Left ventricle myocardium superior (tissue), 1 donor: ENCODE measurements at places on chromosomes 13 and 19.
A peak's percentile ranks its signal among the peaks of the same experiment; 100 is the strongest.

DNA sequence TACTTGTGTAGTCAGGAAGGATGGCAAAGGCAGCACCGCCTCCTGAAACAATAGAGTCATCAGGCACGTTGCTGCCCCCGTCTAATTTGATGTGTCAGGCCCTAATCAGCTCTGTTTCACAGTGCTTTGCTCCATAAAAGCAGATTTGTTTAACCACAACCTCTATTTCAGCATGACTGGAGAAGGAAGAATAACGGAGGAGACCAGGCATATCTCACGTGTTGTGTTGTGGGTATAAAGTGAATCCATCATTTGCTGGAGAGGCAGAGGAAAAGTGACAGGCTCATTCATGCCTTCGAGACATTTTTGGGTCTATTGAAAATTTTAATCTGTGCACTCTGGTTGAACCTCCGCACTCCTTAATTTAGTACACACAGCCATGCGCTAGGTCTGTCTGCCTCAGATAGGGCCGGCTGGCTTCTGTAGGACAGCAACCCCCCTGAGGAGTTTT, 940.4 kb upstream of the SLC10A2 start:
- no peak for DNase-seq

- DNase-seq, result peak; percentile 37
Measured at GRCh38 chr13:102400675-102401145, 1.1 kb downstream of the FGF14 start.

DNA sequence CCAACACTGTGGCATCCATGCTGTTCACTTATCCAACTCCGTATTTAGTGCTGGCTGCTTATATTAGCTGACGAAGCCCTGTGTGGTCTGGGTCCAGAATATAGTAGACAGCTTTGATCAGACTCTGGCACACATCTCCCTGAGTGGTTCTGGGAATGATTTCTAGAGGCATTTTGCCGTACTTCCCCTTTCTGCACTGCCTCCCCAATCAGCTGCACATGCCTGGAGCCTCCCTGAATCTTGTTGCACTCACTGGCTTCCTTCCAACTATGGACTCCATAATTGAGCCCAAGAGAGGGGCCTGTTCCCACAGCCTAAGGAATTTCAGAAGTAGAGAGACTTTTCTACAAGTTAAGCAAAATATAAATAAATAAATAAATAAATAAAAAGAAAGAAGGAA, 30.4 kb upstream of the PCDH8 start:
- DNase-seq, result no peak

DNA sequence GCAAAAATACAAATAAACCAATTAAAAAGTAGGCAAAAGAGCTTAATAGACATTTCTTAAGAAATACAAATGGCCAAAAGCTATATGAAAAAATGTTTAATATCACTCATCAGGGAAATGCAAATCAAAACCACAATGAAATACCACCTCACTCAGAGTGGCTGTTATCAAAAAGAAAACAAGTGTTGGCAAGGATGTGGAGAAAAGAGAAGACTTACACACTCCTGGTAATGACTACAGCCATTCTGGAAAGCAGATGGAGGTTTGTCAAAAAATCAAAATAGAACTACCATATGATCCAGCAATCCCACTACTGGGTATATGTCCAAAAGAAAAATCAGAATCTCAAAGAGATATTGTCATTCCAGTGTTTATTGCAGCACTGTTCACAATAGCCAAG, 223.5 kb upstream of the SLC10A2 start:
- no peak for DNase-seq

GRCh38 chr13:66482836-66483235, 747.3 kb downstream of the PCDH9 start:
- DNase-seq, result no peak

GRCh38 chr19:33660410-33661124, 38.8 kb downstream of the CHST8 start:
- no peak for DNase-seq

DNA sequence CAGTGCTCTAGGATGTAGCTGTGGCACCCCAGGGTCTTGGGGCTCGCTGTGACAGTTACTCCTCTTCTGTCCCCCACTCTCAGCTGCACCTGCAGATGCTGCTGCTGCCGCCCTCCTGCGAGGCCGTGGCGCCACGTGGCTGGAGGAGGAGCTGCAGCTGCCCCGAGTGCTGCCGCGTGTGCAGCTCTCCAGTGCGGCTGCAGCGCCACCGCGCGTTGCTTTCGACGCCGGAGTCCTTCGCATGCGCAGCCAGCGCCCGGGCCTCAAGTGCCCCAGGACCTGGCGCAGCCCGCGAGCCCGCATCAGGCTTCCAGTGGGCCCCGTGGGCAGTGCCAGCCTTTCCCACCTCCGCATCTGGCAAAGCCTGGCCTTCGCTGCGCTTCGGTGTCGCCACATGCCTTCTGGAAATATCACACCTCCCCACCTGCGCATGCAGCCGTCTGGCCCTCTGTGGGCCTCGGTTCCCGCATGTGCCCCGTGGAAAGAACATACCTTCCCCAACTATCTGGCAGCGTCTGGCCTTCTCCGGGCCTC, 692 bp upstream of the ZNF580 start:
- DNase-seq, result peak; percentile 83

GRCh38 chr19:32652894-32653598, 21.9 kb downstream of the ANKRD27 start:
- peak; percentile 91 for DNase-seq

DNA sequence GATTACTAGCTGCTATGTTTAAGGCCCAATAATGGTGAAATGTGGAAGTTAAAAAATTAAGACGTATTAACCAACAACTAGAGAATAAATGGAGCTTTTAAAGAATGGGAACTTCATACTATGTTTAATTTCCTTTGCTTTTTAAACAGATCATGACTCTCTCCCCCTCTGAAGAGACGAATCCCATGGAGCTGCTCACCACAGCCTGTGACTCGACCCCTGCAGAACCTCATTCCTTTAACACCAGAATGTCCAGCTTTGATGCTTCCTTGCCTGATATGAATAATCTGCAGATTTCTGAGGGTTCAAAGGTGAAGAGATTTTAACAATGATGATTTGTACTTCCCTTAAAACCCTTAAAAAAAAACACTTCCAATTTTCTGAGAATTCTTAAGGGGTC, 53.0 kb downstream of the ZAR1L start:
- DNase-seq, result no peak

DNA sequence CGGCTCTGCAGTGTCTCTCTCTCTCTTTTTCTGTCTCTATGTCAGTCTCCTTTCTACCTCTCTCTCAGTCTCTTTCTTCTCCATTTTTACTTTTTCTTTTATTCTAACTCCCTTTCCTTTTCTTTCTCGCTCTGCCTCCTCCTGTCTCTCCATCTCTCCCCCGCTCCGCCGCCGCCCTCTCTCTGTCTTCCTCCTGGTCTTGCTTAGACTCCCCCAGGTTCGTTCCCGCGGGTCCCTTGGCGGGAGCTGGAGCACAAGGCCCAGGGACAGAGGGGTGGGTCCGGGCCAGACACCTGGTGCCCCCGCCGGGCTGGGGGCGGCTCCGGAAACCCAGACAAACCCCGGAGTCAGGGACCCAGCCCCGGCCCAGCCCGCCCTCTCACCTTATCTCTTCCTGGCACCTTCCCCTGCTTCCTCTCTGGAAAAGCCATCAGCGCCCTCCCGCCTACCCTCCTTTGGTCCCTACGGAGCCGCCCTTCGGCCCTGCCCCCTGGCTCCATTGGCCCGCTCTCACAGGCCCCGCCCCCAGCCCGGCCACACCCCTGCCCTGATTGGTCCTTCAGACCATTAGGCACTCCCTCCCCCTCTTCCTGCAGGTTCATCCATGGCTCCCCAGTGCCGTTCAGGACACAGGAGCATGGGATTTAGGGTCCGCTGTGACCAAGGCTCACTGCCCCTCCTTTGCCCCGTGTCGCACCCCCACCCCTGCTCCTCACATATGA, 15.4 kb upstream of the NOP53 start:
- peak; percentile 82 for DNase-seq

DNA sequence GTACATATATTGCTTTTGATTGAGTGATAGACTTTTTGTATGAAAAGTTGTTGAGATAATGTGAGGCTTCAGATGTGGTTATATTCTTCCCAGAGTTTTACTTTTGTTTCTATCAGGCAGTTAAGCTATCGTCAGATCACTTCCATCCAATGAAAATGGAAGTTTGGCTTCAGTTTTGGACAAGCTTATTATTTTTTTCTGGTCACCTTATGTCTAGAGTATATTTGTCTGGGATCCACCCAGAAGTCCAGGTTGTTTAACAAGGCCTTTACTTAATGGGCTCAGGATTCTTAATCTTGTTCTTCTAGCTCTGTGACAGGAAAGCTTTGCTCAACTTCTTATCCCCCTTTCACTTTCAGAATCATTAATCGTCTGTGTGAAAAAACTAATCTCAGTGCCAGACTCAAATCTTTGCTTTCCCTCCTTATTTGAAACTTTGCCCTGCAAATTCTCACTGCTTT, 150.9 kb downstream of the PDS5B start:
- DNase-seq, result no peak

DNA sequence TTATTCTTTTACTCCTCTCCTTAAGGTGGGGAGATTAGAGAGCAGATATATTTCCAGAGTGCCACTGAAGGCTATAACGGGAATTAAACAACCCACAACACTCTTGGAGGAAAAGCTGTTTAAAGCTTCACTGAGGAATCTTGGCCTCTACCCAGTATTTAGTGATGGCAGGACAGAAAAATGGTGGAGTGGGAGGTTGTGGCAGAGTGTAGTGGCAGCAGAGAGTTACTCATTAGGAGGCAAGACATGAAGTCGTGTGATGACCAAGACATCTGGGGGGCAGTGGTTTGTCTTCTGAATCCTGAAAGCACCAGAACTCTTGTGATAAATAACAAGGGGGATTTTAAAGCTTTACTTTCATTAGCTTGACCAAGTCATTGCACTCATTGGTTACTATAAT, 563.5 kb upstream of the SLITRK5 start:
- DNase-seq, result no peak

DNA sequence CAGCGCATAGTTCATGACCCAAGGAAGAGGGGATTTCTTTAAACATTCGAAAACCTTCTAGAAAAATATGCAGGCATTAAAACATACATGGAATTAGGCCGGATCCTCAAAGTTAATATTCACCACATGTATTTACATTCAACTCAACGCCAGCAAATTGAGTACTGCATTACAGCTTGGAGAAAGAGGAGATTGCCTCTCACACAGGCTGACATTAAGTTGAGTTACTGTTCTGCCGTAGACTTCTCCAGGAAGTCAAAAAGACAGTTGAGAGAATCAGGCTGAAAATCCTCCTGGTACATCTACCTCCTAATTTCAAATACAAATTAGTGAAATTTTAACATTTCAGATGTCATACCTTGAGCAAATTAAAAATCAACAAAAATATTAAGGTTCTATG, 195.7 kb downstream of the URI1 start:
- DNase-seq, result no peak

DNA sequence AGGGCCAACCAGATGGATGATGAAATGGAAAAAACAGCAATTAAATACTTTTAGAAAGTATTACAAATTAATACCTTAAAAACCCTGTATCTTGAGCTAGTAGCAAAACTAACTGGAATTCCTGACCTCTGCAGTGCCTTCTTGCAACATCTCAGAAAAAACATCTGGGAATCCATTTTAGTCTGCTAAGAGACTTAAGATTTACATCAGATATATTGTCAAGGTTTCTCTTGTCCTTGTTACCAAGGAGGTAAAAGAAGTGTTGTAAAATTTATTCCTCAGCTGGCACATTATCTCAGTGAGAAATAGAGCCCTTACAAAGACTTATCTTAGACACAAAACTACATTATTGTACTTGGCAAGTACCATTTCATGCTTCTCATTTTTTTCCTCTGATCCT, 18.5 kb downstream of the KCNRG start:
- DNase-seq, result no peak

- DNase-seq, result no peak
Measured at GRCh38 chr13:108728370-108728769, 99.0 kb downstream of the MYO16 start.

- peak; percentile 78 for DNase-seq
Measured at GRCh38 chr19:14031719-14032480, at the start of gene IL27RA. TSS of gene IL27RA (plus strand) at chr19:14031762. CDS start at chr19:14031873, 111 bp downstream.

GRCh38 chr13:107006661-107007060, 438.7 kb upstream of the ARGLU1 start:
- DNase-seq, result no peak

DNA sequence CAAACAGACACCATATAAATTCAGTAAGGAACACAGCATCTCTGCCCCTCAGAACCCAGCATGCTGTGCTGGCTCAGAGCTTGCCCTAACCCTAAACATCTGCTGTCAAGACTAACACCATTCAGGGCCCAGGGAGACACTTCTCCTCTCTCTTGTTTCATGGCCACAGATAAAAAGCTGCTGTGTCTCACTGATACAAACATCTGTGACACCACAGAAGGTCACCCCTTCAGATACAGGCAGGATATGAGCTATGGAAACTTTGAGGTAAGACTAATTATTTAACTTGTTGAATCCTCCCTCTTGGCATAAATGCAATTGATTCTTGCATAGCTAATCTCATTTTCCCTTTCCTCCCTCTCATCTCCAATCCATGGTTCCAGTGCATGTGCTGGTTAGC, 61.6 kb upstream of the GPR12 start:
- no peak for DNase-seq

GRCh38 chr19:6057651-6058517, 52.4 kb downstream of the RFX2 start:
- no peak for DNase-seq

DNA sequence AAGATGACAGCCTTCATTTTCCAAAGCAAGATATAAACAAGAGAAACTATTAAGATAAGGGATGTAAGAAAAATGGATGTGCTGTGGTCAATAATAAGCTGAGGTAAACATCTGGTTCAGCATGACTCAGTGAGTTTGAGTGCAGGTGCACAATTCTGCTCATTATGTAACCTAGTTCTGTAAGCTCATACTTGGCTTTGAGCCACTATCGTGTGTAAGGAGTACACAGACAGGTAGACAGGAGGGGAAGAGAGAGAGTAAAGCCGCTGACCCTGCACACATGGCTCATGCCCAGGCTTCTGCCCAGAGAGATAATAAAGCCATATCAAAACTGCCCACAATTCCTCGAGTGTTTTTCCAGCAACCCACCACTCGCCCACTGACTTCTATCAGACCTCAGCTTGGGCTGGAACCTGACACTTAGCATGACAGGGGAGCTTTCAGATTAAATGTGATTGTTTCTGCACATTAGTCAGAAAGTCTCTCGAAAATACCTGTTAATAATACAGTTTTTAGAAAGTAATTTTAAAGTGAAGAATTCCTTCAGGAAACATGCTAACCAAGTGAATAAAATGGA, 51.7 kb downstream of the ZNF91 start:
- DNase-seq, result no peak

- DNase-seq, result no peak
Measured at GRCh38 chr13:79336966-79337365, 69.1 kb downstream of the RBM26 start.

- DNase-seq, result no peak
Measured at GRCh38 chr13:88586263-88586662, 915.1 kb downstream of the SLITRK5 start.

GRCh38 chr19:20307127-20307526, 140.1 kb downstream of the ZNF486 start:
- DNase-seq, result no peak

- no peak for DNase-seq
Measured at GRCh38 chr13:93235258-93236015, 8.8 kb downstream of the GPC6 start.

GRCh38 chr19:2233601-2234280, 2.4 kb downstream of the PLEKHJ1 start:
- no peak for DNase-seq
